ENCODE measurements at places on chromosomes 12 and 14.

GRCh38 chr14:75417674-75418073 is 10.1 kb upstream of the JDP2 start:
- DNase-seq: no peak

GRCh38 chr14:24863968-24864684 is 185.8 kb downstream of the STXBP6 start:
- no peak for DNase-seq

GRCh38 chr14:89672636-89673511 is 255.8 kb upstream of the FOXN3 start:
- no peak for DNase-seq

- peak; percentile 35 for DNase-seq
Observed at GRCh38 chr12:67269633-67270573, 745 bp downstream of the CAND1 start.

- DNase-seq: no peak
Observed at GRCh38 chr12:100926669-100927248, 132.2 kb downstream of the ANO4 start.

- no peak for DNase-seq
Observed at GRCh38 chr14:31926123-31926522, 151.0 kb upstream of the ARHGAP5 start.

All from anterior cingulate cortex (tissue), 58 donors.